Stomach (tissue), 19 donors: ENCODE measurements at places on chromosomes 7 and 10. TPM values are rescaled to one million over a fixed set of nuclear protein-coding genes. Genes with fewer than 3 reads are reported as not detected.

ACTL6B gene
- polyA plus RNA-seq: 0.25 TPM

CCL24 gene
- polyA plus RNA-seq: 2.1 TPM

EIF3B gene
- 90.1 TPM for polyA plus RNA-seq

- no peak for DNase-seq
Observed at GRCh38 chr7:31710171-31710570, 23.2 kb downstream of the PPP1R17 start.

DNA sequence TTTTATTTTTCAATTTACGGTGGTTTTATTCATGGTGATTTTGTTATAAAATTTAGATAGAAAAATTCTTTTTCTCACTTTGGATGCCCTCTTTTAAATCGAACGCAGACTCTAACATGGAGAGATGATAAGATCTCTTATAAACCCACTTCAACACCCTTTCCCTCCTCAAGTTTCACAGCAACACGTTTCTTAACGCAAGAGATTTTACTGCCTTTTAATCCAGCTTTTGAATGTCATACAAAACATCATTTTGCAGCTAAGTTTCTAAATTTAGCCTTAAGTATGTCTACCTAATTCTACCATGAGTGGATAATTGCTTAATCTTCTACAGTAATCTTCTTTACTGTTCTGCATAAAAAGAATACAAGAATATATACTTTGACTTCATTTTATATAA lies 70.0 kb downstream of the SEMA3C start:
- no peak for DNase-seq

GRCh38 chr7:51430480-51431086 lies 114.0 kb upstream of the COBL start:
- DNase-seq: no peak

DNA sequence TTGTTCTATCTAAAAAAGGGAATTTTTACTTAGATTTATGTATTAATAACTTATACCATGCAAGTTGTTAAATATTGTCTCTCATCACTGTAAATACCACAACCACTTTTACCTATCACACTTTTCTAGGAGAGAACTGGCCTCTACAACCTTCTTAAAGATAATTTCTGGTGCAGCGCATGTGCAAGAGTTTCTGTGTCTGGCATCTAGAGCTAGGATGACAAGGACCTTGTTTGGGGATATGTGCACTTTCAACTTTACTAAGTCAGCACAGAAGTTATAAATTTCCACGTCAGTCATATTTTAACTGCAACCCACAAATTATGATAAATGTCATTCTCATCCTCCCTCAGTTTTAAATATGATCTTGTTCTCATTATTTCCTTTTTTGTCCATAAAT lies 156.9 kb upstream of the ADCY1 start:
- no peak for DNase-seq

DNA sequence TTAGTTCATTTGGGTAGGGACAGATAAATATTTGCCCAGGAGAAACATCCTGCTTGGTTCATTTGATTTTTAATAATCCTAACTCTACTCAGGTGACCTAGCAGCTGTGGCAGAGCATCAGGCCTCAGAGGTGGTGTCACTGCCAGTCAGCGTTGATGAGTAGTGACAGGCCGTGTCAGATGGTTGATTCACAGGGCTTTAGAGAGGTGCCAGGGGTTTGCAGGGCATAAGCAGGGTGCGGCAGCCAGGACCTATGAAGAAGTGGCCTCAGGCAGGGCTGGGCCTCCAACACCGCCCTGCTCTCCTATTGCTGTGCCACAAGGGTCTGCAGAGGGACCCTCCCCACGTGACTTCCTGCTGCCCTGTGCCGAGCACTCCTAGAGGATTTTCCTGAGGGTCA lies 128.1 kb downstream of the HECW1 start:
- no peak for DNase-seq

GRCh38 chr7:128398841-128399135 lies 11.0 kb downstream of the IMPDH1 start:
- DNase-seq: no peak

UCN3 gene
- polyA plus RNA-seq: 0.13 TPM

DNA sequence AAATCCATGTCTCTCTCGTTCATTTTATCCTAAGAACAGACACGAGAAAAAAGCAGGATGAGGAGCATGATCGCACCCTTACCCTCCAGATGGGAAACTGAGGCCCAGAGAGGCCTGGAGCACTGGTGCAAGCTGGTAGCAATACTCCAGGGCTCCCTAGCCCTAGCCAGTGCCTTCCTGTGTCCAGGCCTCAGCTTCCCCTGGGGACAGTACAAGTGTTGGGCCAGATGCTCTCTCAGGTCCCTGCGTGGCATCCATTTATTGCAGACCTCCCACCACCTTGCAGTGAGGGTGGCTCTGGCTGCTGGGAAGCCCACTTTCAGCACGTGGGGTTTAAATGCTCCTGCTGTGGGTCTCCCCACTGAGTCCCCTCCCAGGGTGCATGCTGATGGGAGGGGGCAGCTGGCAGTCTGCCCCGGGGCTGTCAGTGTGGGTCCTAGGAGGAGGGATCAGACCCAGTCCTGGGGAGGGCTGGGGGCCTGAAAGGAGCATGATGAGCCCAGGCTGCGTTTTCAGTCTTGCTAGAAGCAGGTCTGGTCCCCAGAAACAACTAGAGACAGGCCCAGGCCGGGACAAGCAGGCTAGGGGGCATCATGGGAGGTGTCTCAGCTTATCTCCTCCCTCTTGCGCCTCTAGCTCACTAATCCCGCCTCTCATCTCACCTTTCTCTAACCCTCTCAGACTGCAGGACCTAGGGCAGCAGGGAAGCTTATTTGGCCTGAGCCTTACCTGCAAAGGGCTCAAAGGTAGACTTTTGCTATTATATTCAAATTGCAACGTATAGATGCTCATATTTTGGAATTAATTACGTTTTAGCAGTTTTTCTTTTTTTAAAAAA lies 662 bp upstream of the PPIF start:
- no peak for DNase-seq

LRRTM3 gene
- not detected for polyA plus RNA-seq

DNA sequence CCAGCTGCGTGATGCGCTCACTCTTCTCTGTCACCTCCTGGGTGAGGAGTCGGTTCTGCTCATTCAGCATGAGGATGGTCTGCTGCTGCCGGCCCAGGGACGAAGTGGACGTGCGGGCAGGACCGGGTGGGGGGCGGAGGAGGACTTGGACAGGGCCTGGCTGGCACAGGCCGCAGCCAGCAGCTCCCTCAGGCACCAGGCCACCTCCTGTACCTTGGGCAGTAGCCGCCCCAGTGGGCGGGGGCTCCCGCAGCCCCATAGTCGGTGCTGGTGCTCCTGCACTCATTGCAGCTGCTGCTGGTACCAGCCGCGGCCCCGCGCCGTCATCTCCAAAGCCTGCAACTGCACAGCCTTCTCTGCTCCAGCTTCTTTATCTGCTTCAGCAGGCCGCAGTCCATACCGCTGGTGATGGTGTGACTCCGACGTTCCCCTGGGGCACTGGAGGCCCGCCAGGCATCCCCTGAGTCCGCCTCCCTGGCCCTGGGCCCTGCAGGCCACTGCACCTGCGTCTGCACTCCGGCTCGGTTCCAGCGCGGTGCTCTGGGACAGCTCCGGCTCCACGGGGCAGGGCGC lies 884.9 kb upstream of the ZNF722 start:
- DNase-seq: no peak
